ENCODE measurements at places on chromosomes 4 and X.

GRCh38 chr4:85452058-85452731 is 22.8 kb upstream of the ARHGAP24 start:
- DNase-seq = no peak

GRCh38 chrX:153625271-153626024 is 21.6 kb upstream of the DUSP9 start:
- DNase-seq = no peak

DNA sequence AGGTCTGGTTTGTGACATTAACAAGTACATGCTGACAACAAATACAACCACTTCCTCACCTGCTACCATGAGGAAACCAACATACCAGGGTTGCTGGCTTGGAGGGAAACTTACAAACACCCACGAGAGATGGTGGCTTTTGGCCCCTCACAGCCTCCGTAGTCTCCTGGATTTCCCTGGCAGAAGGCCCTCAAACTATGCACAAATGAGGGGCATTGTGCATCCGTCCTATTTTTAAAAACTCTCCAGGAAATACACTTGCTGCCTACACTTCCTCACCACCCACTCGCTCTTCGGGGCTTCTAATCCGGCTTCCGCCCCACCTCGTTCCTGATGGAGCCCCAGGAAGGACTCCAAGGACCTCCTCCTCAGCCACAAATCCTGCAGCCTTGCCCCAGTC is 355.0 kb upstream of the GATB start:
- DNase-seq = no peak

GRCh38 chr4:112801341-112801740 is 164.4 kb downstream of the LARP7 start:
- DNase-seq = no peak

- DNase-seq = no peak
Observed at GRCh38 chr4:141132072-141132708, 1.1 kb downstream of the RNF150 start.

DNA sequence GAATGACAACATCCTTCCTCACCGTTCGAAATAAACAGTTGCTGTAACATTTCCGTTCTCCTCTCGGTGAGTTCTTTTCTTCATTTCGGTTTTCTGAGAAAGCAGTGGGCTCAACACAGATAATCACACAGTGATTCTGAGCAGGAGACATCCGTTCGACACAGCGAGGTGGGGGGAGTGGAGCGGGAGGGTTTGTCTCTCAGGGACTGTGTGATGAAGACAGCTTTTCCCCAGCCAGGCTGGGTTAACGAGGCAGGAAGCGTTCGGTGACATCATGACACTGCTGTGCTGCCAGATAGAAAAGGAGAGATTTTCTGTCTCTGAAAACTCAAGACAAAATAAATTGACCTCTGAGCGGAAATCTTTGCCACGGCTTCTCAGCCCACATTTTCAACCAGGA is 119.3 kb downstream of the CRLF2 start:
- no peak for DNase-seq

GRCh38 chr4:151555151-151555945 is 146.4 kb downstream of the FHIP1A start:
- DNase-seq = no peak

DNA sequence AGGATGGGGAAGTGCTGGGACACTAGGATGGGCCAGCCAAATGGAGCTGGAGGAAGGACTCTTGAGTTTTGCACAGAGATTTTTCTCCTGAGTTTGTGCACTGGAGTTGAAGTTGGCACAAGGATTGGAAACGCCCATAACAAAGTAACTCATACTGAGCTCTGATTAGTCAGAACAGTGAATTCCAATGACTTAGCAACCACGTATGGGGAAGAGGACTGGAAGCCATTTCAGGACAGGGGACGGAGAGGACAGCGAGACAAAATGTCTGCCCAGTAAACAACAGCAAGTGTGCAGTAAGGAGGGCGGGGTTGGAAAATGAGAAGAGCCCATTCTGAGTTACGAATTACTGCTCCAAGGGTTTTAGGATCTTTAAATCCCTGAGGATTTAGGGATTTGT is 5.9 kb downstream of the RIPPLY1 start:
- DNase-seq = peak; percentile 21

GRCh38 chrX:68421636-68422035 is 11.7 kb downstream of the OPHN1 start:
- no peak for DNase-seq

DNA sequence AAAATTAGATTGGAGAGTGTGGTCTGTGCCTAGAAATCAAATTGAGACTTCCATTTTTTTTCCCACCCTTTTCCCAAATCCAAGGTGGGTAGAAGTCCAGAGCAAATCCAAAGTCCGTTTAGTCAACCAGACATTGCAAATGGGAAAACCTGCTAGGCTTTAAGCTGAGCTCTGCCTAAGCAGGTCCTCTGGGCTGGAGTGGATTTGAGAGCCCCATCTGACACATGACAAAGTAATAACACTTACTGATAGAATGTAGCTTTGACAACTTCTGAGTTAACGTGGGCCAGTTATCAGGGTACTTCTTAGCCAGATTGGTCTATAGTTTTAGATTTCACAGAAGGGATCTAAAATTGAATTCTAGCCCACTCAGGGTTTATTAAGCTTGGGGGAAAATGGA is 242.3 kb downstream of the GALNTL6 start:
- DNase-seq = no peak

GRCh38 chr4:70802928-70803580 is 36.6 kb downstream of the GRSF1 start:
- DNase-seq = no peak

DNA sequence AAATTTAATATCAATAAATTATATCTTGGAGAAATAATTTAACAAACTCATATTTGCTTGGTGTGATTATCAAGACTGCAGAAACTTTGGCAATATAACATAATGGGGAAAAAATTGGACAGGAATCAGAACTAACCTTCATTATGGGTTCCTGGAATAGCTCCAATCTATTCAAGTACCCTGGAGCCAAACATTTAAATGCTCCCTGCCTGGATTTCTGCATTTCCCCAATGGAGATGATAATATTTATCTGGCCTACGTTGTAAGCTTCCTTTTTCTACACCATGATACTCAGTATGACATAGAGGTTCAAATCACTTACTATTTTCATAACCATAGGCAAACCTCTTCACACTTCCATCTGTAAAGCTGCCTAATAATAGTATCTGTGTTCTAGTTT is 326.8 kb downstream of the TRIML1 start:
- DNase-seq = no peak

DNA sequence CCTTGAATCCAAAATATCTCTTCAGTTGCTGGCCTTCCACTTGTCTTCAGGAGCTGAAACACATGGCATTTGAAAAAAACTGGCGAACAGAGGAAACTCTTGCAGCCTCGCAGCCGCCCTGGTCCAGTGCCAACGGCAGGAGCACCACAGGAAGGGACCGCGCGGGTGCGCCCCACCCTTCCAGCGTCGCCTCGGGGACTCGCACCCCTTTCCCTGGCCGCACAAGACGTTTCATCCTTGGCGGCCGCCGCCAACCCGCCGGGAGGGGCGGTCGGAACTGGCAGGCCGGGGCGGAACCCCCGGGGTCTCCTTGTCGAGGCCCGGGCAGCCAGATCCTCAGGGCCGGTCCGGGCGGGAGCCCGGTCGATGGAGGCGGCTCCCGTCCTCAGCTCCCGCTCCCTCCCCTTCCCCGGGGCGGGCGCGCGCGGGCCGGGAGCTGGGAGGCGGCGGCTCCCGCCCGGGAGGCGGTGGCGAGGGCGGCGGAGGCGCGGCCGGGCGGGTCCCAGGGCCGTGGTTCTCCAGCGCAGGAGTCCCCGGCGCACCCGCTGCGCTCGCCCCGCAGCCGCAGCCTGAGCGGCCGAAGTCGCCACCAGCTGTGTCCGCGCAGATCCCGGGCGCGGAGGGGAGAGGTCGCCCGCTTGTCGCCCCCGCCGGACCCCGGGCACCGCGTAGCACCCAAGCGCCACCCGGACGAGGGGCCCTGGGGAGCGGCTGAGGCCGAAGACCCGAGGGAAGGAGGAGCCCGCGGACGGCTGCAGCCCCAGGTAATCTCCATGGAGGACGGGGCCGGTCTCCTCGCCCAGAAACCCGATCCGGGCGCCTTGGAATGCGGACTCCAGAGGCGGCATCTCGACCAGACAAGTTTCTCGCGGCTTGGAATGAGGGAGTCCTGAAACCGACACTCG is 886 bp upstream of the NDST3 start:
- no peak for DNase-seq

GRCh38 chr4:128459547-128459946 is 171.9 kb upstream of the PGRMC2 start:
- no peak for DNase-seq

- no peak for DNase-seq
Observed at GRCh38 chrX:148784856-148785255, 284.4 kb downstream of the AFF2 start.

GRCh38 chr4:65023081-65023480 is 613.8 kb upstream of the TECRL start:
- no peak for DNase-seq

DNA sequence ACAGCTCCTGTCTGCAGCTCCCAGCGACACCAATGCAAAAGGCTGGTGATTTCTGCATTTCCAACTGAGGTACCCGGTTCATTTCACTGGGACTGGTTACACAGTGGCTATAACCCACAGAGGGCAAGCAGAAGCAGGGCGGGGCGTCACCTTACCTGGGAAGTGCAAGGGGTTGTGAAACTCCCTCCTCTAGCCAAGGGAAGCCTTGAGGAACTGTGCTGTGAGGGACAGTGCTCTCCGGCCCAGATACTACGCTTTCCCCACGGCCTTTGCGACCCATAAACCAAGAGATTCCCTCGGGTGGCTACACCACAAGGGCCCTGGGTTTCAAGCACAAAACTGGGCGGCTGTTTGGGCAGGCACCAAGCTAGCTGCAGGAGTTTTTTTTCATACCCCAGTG is 218.9 kb downstream of the PPP3CA start:
- DNase-seq = no peak

GRCh38 chr4:142222127-142222526 is 585.7 kb downstream of the IL15 start:
- DNase-seq = no peak

GRCh38 chr4:37517326-37517725 is 168.8 kb downstream of the RELL1 start:
- no peak for DNase-seq

DNA sequence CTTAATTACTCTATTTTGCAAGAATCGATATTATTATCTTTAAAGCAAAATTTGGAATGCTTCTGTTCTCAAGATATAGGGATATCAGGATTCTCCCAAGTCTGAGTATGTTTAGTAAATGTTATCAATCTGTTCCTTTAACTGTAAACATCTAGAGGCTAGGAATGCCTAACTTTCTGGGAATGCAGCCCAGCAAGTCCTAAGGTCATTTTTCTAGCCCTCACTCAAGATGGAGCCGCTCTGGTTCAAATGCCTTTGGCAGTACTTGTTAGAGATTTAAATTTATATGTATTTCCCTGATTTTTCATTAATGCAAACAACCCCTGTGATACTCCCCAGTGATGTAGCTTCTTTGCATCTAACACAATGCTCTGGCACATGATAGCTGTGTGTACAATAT is 623.8 kb upstream of the LCORL start:
- no peak for DNase-seq

- no peak for DNase-seq
Observed at GRCh38 chr4:123077330-123077729, 154.9 kb upstream of the NUDT6 start.

DNA sequence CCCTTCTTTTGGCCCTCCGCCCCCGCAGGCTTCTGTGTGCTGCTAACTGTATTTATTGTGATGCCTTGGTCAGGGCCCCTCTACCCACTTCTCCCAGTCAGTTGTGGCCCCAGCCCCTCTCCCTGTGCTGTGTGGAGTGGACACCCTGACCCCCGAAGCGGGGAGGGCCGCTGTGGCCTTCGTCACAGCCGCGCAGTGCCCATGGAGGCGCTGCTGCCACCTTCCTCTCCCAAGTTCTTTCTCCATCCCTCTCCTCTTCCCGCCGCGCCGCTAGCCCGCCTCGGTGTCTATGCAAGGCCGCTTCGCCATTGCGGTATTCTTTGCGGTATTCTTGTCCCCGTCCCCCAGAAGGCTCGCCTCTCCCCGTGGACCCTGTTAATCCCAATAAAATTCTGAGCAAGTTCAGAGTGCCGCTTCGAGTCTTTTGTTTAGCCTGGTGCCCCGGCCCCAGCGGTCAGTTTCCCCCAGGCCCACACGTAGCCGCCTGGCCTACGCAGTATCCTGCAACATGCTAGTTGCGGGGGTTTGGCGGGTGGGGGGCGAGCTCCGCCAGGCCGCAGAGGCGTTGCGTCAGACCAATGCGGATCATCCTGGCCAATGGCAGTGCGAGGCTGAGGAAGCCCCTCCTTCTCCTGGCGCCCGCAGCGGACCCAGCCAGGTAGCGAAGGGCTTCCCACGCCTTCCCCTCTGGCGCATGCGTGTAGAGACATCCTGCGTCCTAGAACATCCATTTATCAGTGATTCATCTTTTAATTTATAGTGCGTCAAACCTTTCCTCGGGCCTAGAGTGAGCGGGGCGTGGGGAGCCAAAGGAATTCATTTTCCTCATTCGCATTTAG is 5.6 kb upstream of the KANTR start:
- no peak for DNase-seq

DNA sequence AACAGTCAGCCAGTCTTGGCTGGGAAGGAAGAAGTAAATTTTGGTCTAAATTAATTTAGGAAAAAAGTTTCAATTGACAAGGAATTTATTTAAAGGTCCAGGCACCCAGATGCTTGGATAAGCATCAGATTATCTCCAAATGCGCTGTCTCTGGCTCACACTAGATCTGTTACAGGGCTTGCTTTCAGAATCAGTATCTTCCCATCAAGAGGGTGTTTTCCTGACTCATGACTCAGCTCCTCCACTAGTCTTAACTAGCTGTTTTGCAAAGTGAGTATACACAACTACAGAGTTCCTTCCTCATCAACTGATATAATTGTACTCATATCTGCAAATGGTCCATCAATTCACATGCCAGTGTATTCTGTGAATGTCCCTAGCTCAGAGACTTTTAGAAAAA is 482.1 kb upstream of the CPEB2 start:
- DNase-seq = no peak

- no peak for DNase-seq
Observed at GRCh38 chrX:74527350-74527749, 87.1 kb downstream of the RLIM start.

DNA sequence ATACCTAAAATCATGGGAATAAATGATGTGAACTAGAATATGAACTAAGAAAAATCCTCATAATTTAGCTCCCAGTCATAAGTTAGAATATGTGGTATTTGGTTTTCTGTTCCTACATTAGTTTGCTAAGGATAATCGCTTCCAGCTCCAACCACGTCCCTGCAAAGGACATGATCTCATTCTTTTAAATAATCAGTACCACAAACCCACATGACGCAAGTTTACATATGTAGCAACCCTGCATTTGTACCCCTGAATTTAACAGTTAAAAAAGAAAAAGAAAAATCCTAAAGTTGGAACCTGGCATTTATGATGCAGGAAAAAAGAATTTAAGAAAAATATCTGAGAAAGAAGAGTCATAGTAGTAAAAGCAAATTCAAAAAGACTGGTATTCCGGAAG is 13.3 kb downstream of the UBA6 start:
- no peak for DNase-seq

- no peak for DNase-seq
Observed at GRCh38 chr4:145107126-145107525, 9.0 kb downstream of the ABCE1 start.

GRCh38 chr4:182555997-182556418 is 312.8 kb downstream of the TENM3 start:
- DNase-seq = peak; percentile 27

- DNase-seq = peak; percentile 21
Observed at GRCh38 chr4:140116442-140117104, 37.4 kb downstream of the MAML3 start.

All from RCC 7860 (cell line).